AG08396 (cell line): ENCODE measurements at places on chromosomes 1 and 21.

DNA sequence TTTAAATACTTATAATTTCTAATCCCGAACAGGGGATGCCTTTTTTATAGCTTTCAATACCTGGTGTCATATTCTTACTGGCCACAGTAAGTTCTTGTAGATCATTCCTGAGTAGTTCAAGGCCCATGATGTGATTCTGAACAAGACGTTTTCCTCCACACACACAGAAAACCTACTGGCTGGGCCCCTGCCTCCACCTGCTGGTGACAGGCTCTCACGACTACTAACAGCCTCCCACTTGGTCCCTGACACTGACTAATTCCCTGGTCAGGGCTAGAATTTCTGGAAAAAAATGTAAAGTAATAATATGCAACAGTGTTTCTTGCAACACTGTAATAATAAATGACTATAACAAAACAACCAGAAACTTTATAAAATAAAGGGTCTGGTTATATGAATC is 50.4 kb upstream of the RIPK4 start:
- DNase-seq, result peak; percentile 92

DNA sequence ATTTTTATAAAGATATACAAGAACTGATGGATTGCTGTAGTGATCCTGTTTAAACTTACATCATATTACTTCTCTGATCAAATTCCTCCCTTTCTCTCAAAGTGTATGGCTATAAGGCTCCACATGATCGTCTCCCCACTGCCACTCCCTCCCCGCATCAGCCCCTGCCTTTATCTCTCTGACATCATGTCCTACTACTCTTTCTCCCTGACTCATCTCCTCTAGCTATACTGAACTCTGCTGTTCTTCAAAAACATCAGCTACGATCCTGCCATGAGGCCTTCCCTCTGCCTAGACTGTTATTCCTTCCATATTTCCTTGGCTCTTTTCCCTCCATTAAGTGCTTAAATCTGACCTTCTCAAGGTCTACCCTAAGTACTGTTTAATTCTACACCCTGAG is 22.8 kb downstream of the HFM1 start:
- DNase-seq, result no peak

- DNase-seq, result peak; percentile 39
Observed at GRCh38 chr1:21814241-21814918, 2.3 kb downstream of the LDLRAD2 start.

GRCh38 chr1:94819238-94819944 is 766 bp upstream of the SLC44A3 start:
- no peak for DNase-seq

DNA sequence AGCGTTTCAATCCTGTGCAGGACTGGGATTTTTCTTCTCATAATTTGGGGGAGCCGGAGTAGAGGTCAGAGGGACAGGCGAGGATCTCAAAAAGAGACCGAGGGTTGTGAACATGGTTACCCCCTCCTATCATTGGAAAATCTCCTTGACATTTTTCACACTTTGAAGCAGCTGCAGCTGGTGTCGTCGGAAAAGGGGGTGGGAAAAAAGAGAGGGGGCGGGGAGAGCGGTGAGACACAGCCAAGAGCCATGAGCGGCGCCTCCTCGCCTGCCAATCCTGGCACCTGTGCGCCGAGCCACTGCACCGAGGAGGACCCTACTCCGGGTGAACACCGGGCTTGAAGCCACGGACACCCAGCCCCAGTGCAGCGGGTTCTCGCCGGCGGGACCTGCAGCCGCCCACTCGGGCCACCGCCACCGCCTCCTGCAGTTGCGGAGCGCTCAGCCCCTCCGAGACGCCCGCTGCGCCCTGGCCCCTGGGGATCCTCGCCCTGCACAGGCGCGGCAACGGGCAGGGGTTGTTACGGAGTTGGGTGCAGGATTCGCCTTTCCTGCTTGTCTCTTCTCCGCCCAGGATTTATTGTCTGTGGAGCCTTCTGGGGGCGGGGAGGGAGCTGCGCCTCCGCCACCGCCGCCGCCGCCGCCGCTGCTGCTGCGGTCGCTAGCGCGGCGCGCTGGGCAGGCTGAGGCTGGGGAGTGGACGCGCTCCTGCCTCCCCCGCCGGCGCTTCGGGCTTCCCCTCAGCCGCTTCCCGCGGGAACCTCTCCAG is at the start of gene LRRC7:
Gene LRRC7 (plus strand): TSS at position 271 of the 769 bp plus-strand sequence. CDS start 718 bp downstream, outside the sequence.
- peak; percentile 15 for DNase-seq

DNA sequence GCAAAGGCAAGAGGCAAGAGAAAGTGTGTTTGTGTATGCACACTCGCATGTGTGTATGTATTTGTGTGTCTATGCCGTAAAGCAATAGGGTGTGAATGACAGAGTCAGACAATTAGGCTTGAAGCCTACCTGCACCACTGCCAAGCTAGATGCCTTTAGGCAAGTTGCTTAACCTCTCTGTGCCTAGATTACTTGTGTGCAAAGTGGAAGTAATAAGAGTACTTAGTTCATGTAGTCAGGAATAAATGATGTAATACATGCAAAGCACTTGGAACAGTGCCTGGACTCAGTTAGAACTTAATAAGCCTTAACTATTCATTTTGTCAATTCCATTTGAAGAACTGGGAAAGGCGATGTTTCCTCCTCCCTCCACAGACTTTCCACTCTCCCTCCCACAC is 31.7 kb downstream of the LAMB3 start:
- DNase-seq, result no peak

- DNase-seq, result no peak
Observed at GRCh38 chr1:164635803-164636731, 77.1 kb downstream of the PBX1 start.

DNA sequence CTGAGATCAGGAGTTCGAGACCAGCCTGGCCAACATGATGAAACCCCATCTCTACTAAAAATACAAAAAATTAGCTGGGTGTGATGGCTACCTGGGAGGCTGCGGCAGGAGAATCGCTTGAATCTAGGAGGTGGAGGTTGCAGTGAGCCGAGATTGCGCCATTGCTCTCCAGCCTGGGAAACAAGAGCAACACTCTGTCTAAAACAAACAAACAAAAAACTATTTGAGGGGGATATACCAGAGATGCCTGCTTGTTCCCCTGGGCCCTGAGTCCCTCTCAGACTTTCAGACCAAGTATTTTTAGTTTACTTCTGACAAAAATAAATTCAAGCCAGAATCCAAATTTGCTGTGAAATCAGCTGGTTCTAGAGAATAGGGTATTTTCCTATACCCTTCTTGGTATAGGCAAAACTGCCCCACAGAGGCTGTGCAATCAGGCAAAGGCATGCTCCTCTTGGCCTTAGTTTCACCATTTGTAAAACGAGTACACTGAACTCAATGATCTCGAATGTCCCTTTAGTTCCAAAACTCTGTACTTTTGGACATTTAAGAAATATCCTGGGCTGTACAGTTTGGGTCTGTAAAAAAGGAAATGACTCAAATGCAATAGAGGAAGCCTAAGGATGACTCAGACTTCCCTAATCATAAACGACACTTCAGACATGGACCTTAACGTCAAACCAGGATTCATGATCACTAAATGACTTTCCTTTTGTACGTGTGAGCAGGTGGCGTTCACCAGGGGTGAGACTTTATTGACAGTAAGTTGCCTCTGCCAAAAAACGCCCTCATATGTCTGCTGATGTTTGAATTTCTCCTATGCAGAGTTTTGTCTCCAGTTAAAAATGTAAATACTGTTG is 16.1 kb downstream of the ENSA start:
- DNase-seq, result no peak

DNA sequence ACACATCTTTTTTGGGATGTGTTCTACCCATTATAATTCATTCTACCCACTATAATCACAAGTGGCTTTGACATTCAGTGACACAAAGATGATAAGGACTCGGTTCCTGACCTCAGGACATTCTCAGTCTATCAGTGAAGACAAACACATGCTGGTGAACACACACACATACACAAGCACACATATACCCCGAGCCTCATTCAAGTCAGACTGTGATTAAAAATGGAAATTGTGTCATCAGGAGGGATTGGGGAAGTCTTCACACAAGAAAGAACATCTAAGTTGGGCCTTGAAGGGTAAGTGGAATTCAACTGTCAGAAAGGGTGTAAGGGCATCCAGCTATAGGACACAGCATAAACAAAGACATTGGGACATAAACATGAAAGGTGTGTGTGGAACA is 2.6 kb upstream of the LAD1 start:
- DNase-seq, result no peak
